ENCODE measurements at places on chromosomes 3 and 15. TPM values are rescaled to one million over a fixed set of nuclear protein-coding genes. Genes with fewer than 3 reads are reported as not detected.

The ATP10A gene
- polyA plus RNA-seq, result 0.11 TPM

The EFHB gene
- 0.32 TPM for polyA plus RNA-seq

The KLHL40 gene
- not detected for polyA plus RNA-seq

The C3orf80 gene
- polyA plus RNA-seq, result 11.7 TPM

The TMEM158 gene
- polyA plus RNA-seq, result 6.0 TPM

The SLC4A7 gene
- 19.9 TPM for polyA plus RNA-seq

The CCRL2 gene
- not detected for polyA plus RNA-seq

The ACAN gene
- polyA plus RNA-seq, result not detected
